ENCODE measurements at places on chromosomes 2 and 18.

DNA sequence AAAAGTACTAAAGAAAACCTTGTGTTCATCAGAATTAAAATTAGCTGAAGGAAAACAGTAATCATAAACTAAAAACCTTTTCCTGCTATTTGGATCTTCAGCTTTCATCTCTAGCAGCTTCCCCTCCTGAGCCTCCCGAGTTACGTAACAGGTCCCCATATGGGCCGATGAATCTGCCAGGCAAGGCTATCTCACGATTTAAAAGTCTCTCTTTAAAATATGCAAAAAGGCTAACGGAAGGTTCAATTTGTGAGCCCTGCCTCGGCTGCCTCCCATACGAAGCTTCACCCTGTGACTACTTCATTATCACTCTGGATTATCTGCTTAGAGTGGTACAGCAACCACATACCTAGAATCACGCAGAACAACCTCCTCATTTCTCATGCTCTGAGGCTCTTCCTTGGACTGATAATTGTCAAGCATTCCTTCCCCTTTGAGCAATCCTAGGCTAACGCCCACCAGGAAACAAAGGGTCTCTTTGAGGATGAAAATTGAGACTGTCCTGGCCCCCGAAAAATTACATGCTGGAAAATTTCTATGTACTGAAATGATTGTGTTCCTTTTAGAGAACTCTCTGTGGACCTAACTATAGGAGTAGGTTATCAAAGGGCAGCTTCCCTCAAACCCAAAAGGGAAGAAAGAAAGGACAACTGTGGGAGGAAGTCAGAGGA, 147.4 kb downstream of the ZEB2 start:
- no peak for DNase-seq

- no peak for DNase-seq
Measured at GRCh38 chr2:64288321-64289193, 144.3 kb upstream of the PELI1 start.

- no peak for DNase-seq
Measured at GRCh38 chr2:28522481-28522880, 26.6 kb downstream of the PLB1 start.

DNA sequence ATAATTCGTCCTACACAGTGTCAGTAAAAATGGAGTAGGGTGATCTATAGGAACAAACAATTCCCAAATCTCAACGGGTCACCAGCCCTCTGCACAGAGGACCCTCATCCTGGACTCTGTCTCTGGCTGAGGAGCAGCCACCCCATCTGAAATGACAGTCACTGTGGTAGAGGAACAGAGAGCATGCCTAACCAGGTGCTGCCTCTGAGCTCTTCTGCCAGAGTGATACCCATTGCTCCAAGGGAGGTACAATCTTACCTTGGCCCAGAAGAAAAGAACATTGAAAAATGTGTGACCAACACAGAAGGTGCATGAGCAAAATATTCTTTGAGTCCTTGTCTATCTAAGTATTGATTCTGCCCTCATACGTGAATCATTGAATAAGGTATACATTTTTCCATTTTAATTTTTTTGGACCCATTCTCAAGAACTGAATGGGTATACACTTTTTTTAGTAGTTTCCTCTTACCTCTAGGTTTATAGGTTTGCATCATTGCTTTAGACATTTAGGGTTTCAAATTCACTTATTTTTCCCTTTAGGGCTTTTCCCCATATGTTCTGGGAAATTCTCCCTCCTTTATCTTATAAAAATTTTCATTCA, 8.7 kb downstream of the SP140 start:
- DNase-seq = no peak

DNA sequence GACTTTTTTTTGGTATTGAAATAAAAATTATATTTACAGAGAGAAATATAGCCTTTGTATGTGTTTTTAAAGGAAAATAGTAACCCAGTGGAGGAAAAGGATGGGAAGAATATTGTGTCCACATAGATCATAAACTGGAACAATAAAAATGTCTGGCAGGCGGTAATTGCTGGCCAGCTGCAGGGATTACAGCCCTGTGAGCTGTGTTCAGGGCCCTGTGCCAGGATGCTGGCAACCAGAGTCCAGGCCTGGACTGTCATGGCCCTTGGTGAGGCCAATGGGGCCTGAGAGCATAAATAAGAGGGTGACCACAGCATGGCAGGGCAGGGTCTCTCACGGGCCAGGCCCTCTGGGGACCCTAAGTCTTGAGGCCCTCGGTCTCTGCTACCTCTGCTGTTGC, 171.2 kb downstream of the ACOXL start:
- DNase-seq = no peak

DNA sequence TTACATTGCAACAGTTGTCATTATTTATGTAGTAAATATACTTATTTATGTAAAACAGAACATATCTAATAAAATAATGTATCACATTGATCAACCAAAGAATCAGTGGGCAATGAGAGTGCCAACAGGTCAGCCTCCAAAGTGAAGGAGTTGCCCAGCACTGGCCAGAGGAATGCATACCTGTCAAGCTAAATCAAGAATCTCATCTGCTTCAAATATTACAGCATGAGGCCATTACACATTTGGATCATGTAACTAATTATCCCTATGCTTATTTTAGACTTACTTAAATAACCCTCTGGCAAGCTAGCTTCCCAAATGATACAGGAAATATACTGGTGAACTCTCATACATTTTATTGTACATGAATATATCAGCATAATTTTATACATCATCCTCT, 1211.7 kb upstream of the ACVR2A start:
- no peak for DNase-seq

- no peak for DNase-seq
Measured at GRCh38 chr2:199118673-199119112, 339.0 kb downstream of the SATB2 start.

DNA sequence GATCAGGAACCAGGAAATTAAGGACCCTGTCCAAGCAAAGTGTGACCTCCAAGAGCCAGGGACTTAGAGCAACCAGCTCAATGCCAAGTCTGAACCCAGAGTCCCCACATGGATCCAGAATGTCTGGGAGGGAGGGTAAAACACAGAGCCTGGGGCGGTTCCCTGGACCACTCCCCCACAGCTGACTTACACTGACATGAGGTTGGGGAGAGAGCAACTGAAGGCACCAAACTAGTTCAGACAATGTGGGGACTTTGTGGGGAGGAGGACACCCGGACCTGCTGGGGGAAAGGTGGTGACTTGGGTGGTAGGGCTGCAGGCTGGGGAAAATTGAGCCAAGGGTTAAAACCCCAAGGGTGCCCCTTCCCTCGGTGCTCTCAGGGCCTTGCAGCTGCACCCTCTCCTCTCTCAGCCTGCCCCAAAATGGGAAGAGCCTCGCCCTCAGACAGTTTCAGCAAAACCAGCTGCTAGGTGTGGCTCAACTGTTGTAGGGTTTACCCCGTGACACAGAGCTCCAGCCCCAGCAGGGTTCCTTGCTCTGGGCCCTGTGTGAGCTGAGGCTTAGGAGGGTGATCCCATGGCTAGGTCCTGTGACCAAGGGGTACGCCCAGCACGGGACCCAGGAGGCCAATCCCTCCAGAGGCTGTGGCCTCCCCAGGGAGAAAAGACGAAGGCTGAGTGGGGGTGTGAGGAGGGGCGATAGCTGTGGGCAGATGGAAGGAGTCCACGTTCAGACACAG, 28.6 kb downstream of the MARCO start:
- no peak for DNase-seq

DNA sequence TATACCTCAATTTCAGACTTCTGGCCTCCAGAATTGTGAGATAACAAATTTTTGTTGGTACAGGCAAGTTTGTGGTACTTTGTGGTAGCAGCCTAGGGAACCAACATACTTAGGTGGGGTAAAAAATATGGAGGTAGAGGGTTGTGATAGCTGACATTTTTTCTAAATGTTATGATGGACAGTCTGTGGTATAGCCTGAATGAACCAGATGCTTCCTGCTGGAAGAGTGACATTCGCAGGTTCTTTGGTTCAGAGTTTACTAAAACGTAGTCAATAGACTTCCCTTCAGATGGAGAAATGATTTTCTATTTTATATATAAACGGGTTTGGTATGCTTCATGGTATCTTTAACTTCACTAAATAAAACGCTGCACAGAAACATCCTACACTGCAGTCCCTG, 42.8 kb downstream of the PMAIP1 start:
- no peak for DNase-seq

DNA sequence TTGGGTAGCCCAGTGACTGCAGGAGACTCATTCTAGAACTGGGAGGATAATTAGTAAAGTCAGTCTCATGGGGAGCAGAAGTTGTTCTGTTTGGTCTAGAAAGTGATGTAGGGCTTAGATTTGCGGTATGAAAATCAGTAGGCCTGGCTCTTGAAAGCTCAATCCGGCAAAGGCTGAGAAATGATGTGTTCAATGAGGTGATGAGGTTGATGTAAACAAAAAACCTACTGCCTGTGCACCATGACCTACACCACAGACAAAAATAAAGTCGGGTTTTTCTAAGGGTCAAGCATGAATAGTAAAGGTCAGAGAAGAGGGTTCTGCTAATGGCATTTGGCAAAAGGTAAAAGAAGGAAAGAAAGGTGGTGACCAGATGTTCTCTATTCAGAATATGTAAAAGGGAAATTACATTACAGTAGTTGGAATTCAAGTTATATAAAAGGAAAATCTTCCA, 80.8 kb upstream of the COL5A2 start:
- DNase-seq = no peak

GRCh38 chr2:98502556-98503335, 58.1 kb downstream of the INPP4A start:
- no peak for DNase-seq

DNA sequence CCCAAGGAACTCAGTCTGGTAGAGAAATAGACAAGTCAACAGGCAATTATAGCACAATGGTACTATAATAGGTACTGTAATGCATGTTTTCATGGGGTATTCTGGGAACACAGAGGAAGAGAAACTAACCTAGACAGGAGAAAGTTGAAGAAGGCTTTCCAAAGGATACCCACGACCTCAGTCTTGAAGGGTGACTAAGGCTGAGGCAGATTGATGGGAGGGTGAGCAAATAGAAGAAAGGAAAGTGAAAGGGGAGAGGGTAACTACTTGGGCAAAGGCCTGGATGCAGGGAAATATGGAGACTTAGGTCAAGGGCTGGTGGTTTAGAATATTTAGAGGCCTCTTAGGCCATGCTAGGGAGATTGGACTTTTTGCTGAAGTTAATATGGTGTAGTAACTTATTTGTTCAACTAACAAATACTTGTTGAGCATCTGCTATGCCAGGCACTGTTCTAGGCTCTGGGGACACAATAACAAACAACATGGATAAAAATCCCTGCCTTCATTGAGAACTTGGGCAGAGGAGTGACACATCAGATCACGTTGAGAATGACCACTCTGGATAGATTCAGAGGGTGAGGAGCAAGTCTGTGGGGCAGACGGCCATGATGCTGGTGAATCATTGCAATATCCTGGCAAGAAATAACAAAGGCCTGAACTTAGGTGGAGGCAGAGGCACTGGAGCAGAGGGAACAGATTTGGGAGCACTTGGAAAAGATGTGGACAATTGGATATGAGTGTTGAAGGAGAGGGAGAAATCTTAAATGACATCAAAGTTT, 56.4 kb downstream of the PLB1 start:
- no peak for DNase-seq

DNA sequence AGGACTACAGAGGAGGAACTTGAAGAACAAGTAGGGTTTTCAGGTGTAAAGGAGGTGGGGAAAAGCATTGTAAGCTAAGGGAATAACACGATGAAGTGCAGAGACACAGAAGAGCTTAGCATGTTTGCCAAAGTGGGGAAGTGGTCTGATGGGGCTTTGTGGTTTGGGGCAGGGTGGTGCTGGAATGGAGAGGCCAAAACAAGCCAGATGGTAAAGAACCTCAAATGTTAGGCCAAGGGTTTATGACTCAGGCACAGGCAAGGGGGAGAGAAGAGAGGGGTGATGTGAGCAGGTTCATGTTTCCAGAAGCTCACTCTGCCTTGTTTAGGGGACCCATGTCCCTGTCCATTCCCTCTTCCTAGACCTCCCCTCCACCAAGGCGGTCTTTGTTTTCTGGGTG, 104.5 kb upstream of the YWHAQ start:
- DNase-seq = no peak

DNA sequence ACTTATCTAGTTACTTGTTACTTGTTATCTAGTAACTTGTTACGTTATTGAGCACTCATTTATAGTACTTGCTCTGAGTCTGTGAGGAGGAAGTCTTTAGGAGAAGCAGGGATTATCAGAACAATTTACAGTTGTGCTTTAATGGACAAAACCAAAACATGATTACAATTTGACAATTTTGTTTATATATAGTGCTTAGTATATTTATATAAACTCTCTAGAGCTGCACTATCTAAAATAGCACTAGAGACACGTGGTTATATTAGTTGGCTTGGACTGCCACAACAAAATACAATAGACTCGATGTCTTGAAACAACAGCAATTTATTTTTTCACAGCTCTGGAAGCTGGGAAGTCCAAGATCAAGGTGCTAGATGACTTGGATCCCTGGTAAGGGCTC, 78.4 kb downstream of the BMPR2 start:
- DNase-seq = no peak

GRCh38 chr2:37570773-37571586, 100.5 kb downstream of the CDC42EP3 start:
- DNase-seq = no peak

DNA sequence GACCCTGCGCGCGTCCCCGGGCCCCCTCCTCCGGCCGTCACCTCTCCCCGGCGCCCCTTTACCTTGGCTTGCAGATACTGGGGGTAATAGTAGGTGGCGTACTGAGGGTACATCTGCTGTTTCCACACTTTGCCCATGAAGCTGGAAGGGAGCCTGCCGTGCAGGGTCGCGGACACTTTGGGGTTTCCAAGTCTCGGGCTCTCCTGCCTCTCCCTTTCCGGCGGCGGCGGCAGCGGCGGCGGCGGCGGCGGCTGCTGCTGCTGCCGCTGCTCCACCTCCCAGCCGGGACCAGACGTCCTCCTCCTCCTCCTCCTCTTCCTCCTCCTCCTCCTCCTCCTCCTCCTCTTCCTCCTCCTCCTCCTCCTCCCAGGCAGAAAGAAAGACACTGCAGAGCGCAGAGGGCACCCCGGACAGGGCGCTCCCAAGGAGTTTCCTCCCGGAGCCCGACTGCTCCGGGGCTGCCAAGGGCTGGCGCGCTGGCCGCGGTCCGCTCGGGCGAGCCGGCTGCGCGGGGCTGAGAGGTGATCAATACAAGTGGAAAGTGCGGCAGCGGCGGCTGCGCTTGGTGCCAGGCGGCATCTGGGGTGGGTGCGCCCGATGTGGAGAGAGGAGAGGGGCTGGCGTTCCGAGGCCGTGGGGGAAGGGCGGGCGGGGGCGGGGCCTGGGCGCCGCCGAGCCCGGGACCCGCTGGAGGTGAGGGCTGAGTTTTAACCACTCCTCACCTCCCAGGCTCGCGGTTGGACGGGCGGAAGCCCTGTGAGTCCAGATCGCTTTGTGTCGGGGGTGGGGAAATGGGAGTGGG, at the start of gene RBMS1:
TSS of gene RBMS1 (minus strand) at position 581 of the 802 bp plus-strand sequence. CDS start at position 137, 444 bp downstream.
- DNase-seq = peak; percentile 35

GRCh38 chr18:70172225-70172624, 33.3 kb downstream of the RTTN start:
- no peak for DNase-seq

GRCh38 chr2:24855022-24855622, 61.9 kb downstream of the CENPO start:
- no peak for DNase-seq

GRCh38 chr2:170157025-170157684, 20.8 kb upstream of the MYO3B start:
- DNase-seq = no peak

Measured in activated T-cell treated with anti-CD3 and anti-CD28 coated beads for 24 hours (primary cell).